ENCODE measurements at places on chromosomes 1 and 21. TPM values are rescaled to one million over a fixed set of nuclear protein-coding genes. Genes with fewer than 3 reads are reported as not detected.

GNG4 gene
- 5.2 TPM for polyA plus RNA-seq

TIE1 gene
- polyA plus RNA-seq = 47.3 TPM

GPR157 gene
- 1.4 TPM for polyA plus RNA-seq

PODN gene
- polyA plus RNA-seq = 2.0 TPM

WNT3A gene
- 0.07 TPM for polyA plus RNA-seq

LAX1 gene
- polyA plus RNA-seq = 0.27 TPM

ADAM30 gene
- not detected for polyA plus RNA-seq

PLCH2 gene
- 0.80 TPM for polyA plus RNA-seq

TTC39A gene
- polyA plus RNA-seq = 9.7 TPM

ACBD6 gene
- 84.9 TPM for polyA plus RNA-seq

OR10J1 gene
- polyA plus RNA-seq = 0.03 TPM

CFHR2 gene
- not detected for polyA plus RNA-seq

TFF2 gene
- not detected for polyA plus RNA-seq

PTPN22 gene
- polyA plus RNA-seq = 0.57 TPM

CELA2A gene
- polyA plus RNA-seq = 0.70 TPM

NBPF9 gene
- polyA plus RNA-seq = 73.9 TPM

All from left kidney (tissue), 8 donors.